Fibroblast of skin of left biceps (primary cell): ENCODE measurements at places on chromosomes 3 and 15.
A peak's percentile ranks its signal among the peaks of the same experiment; 100 is the strongest.

DNA sequence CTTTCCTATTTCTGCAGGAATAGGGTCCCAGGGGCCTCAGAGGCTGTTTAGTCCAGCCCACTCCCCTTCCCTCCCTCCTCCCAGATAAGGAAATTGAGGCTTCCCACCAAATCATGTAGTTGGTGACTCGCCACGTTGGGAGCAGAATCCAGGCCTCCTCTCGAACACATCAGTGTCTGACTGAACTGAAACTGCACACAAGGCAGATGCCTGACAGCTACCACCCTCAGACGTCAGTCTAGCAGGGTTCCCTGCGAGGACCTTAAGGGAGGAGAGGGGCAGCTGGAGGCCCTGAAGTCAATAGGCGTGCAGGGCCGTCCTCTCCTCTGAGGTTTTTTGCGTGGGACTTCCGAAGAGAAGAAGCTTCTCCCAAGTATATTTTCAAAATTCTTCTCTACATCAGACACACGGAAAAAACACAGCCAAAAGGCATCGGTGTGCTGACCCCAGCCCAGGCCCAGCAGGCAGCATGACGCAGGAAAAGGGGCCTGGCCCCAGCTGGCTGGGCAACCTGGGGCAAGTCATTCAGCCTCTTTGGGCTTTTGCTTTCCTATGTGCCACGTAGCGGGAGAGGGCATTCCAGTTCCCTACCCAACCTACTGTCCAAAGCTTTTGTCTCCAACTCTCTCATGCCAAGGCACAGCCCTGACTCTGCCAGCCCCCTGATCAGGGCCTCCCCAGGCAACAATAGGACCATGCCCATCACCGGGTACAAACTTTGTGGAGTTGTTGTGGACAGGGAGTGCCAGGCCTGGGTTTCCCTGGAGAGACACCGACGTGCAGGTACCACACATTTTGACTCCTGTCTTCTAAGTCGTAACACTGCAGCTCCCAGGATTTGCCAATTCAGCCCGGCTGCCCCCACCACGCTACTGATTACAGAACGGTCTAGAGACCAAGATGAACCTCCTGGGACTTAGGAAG, 283.1 kb downstream of the XXYLT1 start:
- no peak for DNase-seq

- no peak for DNase-seq
Observed at GRCh38 chr3:53511246-53511645, 16.8 kb downstream of the CACNA1D start.

- DNase-seq, result no peak
Observed at GRCh38 chr3:181805703-181806102, 94.0 kb downstream of the SOX2 start.

DNA sequence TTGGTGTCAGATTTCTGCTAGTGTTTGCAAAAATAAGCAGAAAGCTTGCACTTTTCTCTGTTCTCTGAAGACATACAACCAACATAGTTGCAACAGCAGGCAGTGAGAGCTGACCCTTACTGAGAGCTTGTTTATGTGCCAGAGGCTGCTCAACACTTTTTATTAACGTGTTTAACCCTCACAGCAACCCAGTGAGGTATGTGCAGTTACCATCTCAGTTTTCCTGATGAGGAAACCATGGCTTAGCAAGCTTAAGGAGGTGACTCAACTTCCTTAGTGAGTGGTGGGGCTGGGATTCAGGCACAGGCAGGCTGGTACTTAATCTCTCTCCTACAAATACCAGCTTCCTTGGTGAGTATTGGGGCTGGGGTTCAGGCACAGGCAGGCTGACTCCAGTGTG, 158.1 kb upstream of the CTDSPL start:
- no peak for DNase-seq

- DNase-seq, result no peak
Observed at GRCh38 chr15:90808517-90809235, 59.7 kb upstream of the FURIN start.

DNA sequence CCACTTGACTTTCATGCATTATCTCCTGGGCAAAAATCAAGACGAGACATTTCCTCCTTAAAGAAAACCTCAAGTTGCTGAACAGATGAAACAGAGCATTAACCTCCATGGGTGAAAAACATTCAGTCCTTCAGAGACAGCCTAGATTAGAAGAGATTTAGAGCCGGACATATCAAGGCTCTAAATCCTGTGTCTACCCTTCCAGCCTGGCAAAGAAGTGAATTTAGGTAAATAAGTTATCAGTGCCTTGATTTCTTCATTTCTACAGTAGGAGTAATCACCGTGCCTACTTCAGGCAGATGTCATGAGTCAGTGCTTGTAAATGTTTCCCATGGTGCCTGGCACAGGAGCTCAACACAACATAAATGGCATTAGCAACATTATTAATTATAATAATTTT, 159.3 kb upstream of the PRICKLE2 start:
- DNase-seq, result no peak

GRCh38 chr15:79779746-79780145, 117.1 kb downstream of the MTHFS start:
- DNase-seq, result no peak

DNA sequence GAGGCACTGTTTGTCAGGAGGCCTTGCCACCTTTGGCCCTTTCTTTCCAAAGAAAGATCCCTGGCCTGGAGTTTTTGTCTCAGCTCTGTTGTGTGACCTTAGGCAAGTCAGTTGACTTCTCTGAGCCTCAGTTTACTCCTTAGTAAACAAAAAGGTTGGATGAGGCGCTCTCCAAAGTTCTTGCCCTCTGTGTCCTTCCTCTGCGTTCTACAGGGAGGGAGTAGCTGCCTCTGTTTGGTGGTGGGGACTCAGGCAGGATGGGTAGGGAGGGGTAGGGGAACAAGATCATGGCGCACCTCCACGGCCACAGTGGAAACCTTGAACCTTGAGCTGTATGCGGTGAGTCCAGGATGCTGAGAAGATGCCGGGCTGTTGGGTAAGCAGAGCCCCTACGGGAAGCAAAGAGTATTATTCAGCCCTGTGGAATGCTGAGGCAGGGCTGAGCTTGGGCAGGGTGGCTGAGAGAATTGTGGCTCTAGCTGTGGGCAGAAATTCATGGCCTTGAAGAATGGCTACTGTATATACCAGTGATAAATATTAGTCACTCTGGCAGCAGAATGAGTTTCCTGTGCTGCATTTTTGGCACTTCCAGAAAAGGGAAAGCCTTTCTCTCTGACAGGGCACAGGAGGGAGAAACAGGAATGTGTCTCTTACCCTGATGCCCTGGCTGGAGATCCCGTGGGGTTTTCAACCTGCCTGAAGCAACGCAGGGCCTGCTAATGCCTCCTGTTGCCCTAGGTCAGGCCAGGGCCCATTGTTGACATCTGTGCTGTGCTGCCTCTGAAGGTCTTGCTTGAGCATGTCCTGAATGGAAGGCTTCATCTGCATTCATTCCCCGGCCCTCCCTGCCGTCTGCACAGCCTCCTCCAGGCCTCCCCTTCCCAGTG, 39.9 kb downstream of the SMAD3 start:
- peak; percentile 83 for DNase-seq

GRCh38 chr3:197545101-197545500, 10.7 kb downstream of the BDH1 start:
- no peak for DNase-seq

DNA sequence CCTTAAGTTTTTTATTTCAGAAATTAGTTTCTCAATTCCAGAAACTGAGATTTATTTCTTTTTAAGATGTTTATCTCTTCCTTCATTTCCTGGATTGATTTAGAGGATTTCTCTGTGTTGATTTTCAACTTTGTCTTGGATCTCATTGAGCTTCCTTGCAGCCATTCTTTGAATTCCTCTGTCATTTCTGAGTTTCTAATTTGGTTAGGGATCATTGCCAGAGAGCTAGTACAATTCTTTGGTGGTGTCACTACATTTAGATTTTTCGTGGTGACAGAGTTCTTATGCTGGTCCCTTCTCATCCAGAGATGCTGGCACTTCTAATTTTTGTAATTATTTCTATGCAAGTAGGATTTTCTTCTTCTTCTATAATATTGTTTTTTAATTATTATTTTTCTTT, 691.1 kb upstream of the NAALADL2 start:
- no peak for DNase-seq

DNA sequence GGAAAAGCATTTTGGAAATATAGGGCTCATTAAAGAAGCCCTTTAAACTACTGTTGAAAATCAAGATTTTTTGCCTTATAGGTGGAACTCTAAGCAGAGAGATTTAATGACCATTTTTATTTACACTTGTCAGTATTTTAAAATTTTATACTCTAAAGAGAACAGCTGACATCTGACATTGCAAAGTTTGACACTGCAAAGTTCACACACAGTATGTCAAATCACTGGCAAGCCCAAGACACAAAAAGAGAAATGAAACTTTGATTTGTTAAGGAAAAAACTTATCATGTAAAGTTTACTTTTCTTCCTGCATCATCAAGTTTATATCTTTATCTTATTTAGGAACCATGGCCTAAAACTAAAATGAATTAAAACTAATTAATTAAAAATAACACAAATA, 40.2 kb downstream of the DPH6 start:
- DNase-seq, result no peak

- DNase-seq, result no peak
Observed at GRCh38 chr3:52846432-52846965, 11.7 kb upstream of the MUSTN1 start.

- no peak for DNase-seq
Observed at GRCh38 chr15:76967067-76967466, 27.9 kb upstream of the PSTPIP1 start.

GRCh38 chr3:194312186-194312742, 38.9 kb downstream of the CPN2 start:
- DNase-seq, result no peak

DNA sequence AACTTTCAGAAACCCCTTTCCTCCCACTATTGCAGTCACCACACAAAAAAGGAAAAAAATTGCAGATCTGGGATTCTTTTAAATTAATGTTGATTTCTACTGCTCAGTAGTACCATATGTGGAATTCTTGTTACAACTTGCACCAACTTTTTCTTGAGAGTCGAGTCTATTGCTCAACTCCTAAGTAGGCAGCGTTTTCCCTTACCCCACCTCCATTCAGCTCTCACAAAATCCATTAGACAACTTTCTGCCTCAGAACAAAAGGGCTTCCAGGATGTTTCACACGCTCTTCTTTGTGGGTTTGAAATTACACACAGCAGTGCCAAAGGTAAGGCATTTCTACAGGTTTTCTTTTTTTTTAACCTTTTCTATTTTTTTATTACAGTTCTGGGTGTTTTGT, 179.5 kb downstream of the ANXA2 start:
- no peak for DNase-seq

DNA sequence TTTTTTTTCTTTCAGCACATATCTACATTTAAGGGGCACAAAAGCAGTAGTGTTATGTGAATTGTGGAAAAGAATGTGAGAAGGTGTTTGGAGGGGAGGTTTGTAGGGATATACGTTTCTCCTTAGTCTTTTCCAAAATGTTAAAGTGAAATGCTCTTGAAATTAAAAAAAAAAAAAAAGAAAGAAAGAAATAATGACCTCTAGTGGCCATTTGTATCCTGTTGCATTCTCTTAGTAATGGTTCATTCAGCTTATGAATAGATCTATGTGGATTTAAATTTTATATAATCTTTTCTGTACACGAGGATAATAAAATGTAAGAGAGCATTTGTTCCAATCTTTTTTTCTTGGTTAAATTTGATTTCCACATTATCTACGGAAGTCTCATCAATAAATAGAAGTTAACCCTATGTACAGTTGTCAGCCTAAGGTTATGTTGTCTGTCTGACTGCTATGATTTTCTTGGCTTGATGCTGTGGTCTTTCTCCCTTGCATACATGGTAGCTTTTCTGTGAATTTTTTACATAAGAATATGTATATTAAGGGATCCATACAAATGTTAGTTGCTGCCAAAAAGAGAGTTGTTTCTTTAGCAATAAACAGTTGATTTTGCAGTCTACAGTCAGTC, 1.7 kb downstream of the P2RY13 start:
- DNase-seq, result no peak

DNA sequence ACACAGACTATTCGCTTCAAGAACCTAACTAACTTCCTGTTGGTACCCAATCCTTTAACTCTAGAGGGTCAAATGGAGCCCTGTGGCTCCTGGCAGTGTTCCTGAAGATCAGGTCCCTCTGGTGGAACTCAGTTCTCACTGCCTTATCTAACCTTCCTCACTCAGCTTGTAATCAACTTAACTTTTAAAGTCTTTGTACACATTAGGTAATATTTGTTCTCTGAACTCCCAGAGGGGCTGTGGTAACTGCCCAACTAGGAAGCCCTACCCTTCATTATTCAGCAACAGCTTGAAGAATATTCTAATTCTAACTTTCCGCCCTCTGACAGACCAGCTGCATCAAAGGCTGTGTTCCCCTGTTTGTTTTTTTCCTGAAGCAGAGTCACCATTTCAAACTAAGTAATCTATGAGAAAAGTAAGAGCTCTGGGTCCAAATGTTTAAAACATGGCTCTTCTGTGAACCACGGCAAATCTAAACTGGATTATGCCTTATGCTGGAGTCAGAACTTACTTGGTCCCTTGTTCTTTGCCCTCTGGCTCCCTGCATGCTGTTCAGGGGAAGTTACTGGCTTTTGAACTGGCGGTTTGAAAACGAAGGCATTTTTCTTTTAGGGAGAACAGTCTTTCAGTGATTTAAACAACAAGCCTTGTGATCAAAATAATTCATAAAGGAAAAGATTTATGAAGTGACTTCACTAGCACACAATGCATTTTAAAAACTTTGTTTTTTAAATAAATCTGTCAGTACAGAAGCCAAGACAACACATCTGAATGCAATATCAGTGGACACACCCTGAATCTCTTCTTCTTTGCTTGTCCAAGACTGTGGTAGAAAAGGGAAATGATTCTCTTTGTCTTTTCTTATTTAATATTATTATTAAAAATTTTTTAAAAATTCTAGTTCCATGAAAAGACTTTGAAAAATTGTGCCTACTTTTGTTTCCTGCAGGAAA, 365.6 kb downstream of the TIGIT start:
- no peak for DNase-seq

GRCh38 chr3:155377847-155378246, 84.4 kb upstream of the STRIT1 start:
- DNase-seq, result no peak

DNA sequence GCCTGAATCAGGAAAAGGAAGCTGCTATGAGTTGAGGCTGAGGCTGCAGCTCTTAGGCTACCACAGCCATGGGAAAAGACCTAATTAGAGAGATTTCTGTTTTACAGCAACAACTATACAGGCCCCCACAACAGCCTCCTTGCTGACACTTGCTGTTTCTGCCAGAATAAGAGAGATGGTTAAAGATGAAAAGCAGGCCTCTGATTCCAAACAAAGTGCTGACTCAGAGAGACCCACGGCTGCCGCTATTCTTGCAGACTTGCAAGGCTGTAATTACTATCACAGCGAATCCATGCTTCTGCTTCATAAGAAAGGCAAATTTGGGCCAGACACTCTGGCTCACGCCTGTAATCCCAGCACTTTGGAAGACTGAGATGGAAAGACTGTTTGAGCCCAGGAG, 41.8 kb downstream of the MCF2L2 start:
- DNase-seq, result no peak

DNA sequence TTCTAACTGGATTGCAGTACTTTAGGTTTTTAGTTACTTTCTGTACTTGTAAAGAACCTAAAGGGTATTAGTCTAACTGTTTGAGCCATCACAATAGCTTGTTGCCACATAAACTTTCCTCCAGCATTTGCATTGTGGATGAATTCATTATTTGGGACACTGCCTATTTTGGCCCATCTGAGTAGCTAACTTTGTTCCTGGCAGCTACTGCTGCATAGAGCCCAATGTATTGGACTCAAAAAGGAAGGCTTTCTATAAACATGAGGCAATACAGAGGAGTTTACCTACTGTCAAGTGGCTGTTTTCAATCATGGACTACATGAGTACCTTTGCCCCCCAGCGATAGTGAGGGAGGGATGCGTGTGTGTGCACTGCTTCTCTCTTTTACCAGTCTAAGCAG, 1.9 kb downstream of the ROBO2 start:
- no peak for DNase-seq

GRCh38 chr15:94934440-94934839, 703.1 kb downstream of the MCTP2 start:
- no peak for DNase-seq

GRCh38 chr3:64358853-64359252, 133.6 kb upstream of the PRICKLE2 start:
- no peak for DNase-seq
